Naive thymus-derived CD4-positive, alpha-beta T cell (primary cell): ENCODE measurements at places on chromosomes 13 and 19.

DNA sequence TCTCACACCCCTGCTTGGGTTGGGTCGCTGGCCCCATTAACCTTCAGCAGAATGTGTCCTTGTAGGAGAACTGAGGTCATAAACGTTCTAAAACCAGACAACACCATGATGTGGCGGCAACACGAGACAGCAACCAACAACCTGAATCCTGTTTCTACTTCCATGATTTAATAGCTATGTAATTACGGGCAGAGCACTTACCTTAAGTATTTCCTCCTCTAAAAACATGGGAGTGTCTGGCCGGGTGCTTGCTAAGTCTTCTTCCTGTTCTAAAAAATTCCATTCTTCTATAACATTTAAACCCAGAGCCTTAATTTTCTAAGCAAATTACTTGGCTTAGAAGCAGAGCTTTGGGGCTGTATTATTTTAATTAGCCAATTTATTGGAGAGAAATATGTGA, 33.5 kb upstream of the IRS2 start:
- no peak overlapping the region for H3K4me3 ChIP-seq
- no peak overlapping the region for H3K27ac ChIP-seq
- H3K4me1 ChIP-seq = no peaks in the 10 kb centered on the region

DNA sequence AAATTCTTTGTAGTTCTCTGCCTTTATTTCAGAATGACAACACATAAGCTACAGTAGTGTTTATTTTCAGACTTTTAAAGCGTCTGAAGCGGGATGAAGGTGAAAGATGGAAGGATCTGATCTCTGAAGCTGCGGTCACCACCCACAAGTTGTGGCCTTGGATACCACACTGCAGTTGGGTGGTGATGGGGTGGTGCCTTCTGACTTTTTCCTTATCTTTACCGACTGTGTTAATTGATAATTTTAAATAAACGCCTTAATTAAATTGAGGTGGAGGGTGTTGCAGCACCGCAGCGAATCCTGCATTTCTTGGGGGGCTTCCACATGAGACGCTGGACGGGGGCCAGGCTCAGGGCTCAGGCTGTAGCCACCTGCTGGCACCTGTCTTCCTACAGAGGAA, 1.3 kb downstream of the TFDP1 start:
- H3K36me3 ChIP-seq = peaks cover 4% of the 10 kb centered on the region
- no peak overlapping the region for H3K27ac ChIP-seq
- H3K4me1 ChIP-seq = peaks cover 21% of the 10 kb centered on the region
- no peaks in the 10 kb centered on the region for H3K27me3 ChIP-seq
- DNase-seq = no peak

- no peak for DNase-seq
- H3K36me3 ChIP-seq = no peaks in the 10 kb centered on the region
- H3K27me3 ChIP-seq = no peaks in the 10 kb centered on the region
- H3K4me1 ChIP-seq = no peaks in the 10 kb centered on the region
These were observed 83.0 kb upstream of the FNDC3A start for GRCh38 chr13:48892688-48893075.

DNA sequence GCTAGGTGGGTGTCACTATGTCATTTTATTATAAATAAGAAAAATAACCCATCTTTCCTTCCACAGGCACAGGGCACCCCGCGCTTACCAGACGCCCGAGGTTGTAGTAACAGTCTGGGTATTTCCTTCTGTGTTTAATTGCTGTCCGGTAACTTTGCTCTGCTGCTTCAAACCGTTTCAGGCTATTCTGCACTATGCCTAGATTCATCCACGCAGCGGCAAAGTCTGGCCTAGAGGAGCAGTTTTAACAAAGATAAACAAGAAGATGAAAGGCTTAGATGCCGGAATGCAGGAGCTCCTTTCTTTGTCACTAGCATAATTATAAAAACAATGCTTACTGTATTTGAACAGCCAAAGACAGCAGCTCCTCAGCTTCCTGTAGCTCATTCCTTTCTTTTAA, 36.9 kb upstream of the GGACT start:
- no peaks in the 10 kb centered on the region for H3K36me3 ChIP-seq
- no peak overlapping the region for H3K4me3 ChIP-seq

DNA sequence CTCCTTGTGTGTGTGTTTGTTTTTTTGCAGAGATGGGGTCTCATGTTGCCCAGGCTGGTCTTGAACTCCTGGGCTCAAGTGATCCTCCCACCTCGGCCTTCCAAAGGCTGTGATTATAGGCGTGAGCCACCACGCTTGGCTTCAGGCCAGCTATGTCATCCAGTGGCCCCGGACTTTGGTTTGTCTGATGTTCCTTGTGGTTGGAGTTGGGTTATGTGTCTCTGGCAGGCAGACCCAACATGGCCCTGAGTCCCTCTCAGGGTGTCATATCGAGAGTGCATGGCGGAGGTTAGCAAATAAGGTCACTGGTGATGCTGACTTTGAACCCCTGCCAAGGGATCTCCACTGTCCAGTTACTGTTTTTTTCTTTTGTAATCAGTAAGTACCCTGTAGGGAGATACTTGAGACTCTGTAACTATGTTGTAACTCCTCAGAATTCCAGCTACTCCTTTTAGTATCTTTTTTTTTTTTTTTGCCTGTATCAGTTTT, 37.3 kb downstream of the SMARCA4 start:
- H3K4me1 ChIP-seq = no peaks in the 10 kb centered on the region
- DNase-seq = no peak
- no peak overlapping the region for H3K27ac ChIP-seq
- H3K4me3 ChIP-seq = no peak overlapping the region

DNA sequence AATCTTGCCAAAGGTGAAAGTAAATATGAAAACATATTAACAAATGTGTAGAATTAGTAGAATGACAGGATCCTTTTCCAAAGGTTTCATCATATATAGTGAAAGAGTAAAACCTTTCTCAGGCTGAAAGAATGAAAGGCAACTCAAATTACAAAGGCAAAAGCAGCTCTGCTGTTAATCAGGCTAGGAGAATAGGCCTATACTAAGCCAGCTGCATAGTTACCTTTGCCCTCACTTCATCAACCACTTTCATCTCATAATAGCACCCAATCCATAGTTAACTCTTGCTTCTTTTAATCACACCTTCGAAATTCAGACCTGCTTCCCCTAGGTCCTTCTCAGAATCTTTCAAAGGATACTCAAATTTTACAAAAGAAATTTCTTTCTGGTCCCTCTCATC, 1167.6 kb upstream of the ATXN8OS start:
- no peak overlapping the region for H3K27ac ChIP-seq
- no peaks in the 10 kb centered on the region for H3K27me3 ChIP-seq
- H3K4me3 ChIP-seq = no peak overlapping the region

- H3K27ac ChIP-seq = no peak overlapping the region
- DNase-seq = no peak
- H3K27me3 ChIP-seq = no peaks in the 10 kb centered on the region
- H3K36me3 ChIP-seq = no peaks in the 10 kb centered on the region
These were observed 112.2 kb downstream of the FGF14 start for GRCh38 chr13:102289606-102290005.

GRCh38 chr13:27961227-27962085, 7.7 kb downstream of the CDX2 start:
- no peak overlapping the region for H3K4me3 ChIP-seq
- no peaks in the 10 kb centered on the region for H3K36me3 ChIP-seq
- H3K27me3 ChIP-seq = peaks cover 5% of the 10 kb centered on the region
- no peak overlapping the region for H3K27ac ChIP-seq

- no peaks in the 10 kb centered on the region for H3K36me3 ChIP-seq
- DNase-seq = no peak
- no peak overlapping the region for H3K27ac ChIP-seq
These were observed 62.0 kb downstream of the MPHOSPH8 start for GRCh38 chr13:19695428-19695827.

- no peaks in the 10 kb centered on the region for H3K4me1 ChIP-seq
- H3K36me3 ChIP-seq = no peaks in the 10 kb centered on the region
- H3K4me3 ChIP-seq = no peak overlapping the region
- DNase-seq = no peak
These were observed 33.1 kb upstream of the CYP2S1 start for GRCh38 chr19:41159881-41160280.
